ENCODE measurements at places on chromosomes 13 and 19.

GRCh38 chr13:95564733-95565291 is 12.3 kb downstream of the CLDN10 start:
- DNase-seq: no peak

DNA sequence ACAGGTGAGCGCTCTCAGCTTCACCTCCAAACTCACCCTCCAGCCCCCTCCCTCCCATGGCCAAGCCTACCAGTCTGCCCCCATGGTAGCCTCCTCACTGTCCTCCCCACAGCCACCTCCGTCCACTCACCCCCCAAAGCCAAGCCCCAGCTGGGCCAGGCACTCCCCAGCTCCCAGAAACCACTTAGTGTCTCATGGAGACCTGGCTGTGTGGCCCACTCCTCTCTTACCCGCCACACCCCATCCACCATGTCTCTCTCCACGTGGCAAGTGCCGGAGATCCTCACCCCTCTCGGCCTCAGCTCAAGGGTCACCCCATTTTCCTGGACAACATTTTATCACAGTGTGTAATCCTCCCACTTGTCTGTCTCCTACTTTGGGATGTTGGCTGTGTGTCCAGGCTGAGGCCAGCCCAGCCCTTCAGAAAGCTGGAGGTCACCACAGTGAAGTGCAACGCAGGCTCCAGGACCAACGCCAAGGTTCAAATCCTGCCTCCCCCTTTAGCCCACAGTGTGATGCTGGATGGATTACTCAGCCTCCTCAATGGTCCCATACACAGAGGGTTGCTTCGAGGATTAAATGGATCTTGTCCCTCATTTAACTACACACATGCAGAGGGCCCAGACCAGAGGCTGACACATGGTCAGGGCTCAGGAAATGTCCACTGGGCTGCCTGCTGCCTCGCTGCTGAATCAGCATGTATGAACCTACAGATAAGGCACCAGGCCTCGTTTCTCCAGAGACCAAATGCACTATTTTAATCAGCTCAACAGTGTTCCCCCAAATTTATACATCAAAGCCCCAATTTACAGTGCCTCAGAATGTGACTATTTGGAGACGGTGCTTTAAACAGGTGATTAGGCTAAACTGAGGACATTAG is 71.3 kb downstream of the CEBPG start:
- DNase-seq: no peak

DNA sequence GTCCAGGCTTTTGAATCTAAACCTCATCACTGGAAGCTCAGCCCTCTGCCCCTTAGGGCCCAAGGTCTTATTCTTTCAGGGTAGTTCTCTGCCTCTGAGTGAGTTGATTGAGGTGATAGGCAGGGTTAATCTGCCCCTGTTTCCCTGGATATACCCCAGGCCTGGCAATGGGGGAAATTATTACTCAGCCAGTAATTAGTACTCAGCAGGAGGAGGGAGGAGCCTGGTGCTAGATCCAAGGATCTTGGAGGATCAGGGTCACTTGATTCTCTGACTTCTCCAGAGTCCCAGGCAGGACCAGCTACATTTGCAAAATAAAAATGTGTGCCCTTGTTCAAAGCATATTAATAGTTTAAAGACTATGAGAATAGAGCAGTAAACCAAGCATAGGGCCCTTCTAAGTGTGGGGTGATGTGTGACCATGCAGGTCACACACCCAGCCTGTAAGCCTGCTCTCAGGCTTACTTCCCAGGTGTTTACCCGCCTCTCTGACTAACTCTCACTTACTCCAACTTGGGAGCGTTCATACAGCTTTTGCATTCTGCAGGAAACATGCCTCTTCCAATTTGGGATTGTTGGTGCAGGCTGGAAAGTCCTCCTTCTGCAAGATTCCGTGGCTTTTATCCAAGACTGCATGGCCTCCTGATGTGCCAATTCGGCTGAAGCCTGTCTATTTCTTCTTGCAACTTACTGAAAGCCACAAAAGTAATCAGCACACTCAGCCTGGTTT is 7.9 kb upstream of the STK24 start:
- no peak for DNase-seq

DNA sequence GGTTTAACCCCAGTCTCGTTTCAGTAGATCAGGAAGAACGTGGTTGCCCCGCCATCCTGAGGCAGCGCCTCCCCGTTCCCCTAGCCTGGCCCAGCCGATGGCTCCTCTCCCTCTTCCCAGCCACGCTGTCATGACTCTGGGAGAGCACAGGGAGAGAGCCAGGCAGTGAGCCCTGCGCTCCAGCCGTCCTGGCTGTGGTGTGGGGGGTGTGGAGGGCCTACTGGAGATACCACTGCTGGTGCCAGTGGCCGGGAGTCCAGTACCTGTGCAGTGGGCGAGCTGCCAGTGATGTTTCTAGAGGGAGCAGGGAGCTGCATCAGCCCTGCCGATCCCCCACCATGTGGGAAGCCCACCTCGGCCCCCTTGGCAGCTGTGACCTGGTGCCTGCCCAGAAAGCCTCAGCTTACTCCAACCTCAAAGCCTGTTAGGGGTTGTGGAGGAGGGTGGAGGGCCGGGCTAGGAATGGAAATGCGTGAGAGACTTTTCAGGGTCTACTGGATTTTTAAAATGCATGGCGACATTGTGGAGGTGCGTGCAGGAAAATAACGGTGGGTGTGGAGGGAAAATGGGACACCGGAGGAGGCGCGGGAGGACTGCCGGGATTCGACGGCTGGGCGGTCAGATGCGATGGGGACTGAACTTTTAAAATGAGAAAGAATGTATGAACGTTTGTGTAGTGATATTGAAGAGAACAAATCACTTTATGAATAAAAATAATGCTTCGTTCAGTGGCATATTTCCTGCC is 4.9 kb downstream of the TEX29 start:
- no peak for DNase-seq

GRCh38 chr13:37632294-37632693 is 33.7 kb upstream of the POSTN start:
- no peak for DNase-seq

GRCh38 chr13:28557725-28558520 is 63.0 kb upstream of the FLT1 start:
- no peak for DNase-seq

- no peak for DNase-seq
Measured at GRCh38 chr13:64925727-64926126, 2304.4 kb downstream of the PCDH9 start.

GRCh38 chr13:52399708-52400107 is 6.3 kb downstream of the THSD1 start:
- no peak for DNase-seq
